Activated CD8-positive, alpha-beta T cell treated with anti-CD3 and anti-CD28 coated beads for 36 hours (primary cell): ENCODE measurements at places on chromosomes 5 and 9.

DNA sequence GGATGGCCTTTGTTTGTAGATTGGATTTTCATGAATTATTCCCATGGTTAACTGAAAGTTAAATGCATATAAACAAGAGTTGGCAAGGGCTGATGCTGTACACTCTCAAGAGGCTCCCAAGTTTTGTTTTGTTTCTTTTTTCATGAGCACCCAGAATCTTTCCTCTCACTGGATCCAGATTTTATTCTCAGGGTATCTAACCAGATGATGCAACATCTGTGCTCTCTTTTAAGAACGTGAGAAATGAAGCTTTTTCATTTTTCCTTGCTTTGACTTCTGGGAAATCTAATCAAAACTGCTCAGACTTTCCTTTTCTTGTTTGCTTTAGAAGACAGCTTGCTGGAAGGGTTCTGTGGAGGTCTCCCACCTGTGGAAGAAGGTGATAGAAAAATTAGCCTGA, 142.7 kb upstream of the SLC12A2 start:
- no peak for DNase-seq

GRCh38 chr9:116101516-116101915, 52.1 kb upstream of the PAPPA start:
- DNase-seq: no peak

DNA sequence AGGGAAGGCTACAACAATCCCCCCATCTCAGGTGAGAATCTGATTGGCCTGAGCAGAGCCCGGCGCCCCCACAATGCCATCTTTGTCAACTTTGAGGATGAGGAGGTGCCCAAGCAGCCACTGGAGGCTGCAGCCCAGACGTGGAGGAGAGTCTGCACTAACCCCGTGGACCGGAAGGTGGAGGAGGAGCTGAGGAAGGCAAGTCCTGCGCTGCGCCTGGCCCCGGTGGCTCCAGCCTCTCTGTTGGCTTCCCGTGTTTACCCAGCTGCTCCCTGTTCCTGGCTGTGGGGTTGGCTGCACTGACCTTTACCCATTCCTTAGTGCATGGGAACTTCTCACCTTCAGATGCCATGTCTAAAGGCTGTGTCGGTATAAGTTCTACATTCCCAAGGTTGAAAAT, 11.0 kb upstream of the CEL start:
- DNase-seq: no peak

DNA sequence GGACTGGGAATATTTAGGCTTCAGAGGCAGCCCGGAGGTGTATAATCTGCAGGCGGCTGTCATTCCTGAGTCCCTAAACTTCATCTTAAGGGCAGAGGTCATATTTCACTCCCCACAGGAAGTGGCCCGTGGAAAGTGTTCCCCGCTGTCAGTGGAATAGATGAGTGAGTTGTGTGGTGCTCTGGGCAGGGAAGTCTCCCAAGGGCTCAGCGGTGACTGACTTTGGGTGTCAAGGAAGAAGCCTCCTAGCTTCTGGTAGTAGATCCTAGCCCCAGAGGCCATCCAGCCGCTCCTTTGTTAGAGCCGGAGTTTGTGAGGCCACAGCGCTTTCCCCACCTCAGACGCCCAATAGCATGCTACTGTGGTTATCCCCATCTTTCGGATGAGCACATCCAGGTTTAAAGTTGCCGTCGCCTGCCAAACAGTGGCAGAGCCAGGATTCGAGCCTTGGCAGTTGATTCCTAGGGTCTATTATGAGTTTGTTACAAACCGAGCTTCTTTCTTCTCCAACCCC, 38.9 kb upstream of the TIFAB start:
- DNase-seq: no peak

DNA sequence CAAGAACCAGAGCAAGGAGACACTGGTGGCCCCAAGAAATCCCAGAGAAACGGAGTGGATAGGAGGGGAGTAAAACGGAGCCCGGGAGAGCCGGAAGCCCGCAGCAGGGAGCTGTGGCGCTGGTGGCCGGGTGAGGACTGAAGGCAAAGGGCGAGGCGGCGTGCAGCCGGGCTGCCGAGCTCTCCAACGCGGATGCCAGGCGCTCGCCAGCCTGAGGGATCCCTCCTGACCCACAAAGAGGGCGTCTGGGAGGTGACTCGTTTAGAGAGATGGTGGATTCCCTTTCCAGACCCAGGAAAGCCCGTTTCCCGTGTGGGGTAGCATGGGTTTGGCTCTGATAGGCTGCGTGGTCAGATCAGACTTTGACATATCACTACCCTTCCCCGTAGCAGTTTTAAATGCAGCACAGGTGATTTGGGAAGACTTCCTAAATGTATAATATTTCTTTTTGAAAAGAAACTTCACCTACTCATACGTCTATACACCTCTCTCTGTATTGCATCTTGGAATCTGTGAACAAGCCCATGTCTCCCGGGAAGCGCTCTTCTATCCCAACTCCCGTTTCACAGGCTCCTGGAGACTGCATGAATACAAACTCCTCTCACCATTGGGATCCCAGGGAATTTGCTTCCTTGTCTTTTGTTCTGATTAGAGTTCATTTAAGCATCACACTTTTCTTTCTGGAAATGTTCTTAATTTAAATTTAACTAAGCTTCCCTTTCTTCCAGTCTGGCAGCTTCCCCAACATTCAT, 158.1 kb downstream of the C9orf152 start:
- DNase-seq: peak; percentile 16

DNA sequence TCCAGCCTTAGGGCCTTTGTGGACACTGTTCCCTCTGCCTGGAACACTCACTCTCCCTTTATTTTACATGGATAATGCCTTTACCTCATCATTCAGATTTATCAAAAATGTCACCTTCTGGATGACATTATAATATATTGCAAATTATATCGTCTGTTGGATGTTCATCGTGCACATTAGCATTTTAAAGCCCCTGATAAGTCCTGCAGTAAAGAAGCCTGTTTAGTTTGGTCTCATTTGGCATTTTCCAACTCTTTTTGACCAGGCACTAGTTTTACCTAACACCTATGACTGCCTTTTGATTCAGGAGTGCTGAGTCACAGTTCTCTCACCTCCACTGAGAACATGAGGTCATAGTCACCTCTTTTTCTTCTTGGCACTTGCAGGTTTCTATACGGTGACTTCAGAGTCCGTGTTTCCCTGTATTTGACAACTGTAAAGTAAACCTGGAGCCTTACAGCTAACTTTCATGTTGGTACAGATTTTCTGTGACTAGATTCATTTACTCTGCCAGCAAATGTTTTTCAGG, 57.7 kb upstream of the STC2 start:
- DNase-seq: no peak

DNA sequence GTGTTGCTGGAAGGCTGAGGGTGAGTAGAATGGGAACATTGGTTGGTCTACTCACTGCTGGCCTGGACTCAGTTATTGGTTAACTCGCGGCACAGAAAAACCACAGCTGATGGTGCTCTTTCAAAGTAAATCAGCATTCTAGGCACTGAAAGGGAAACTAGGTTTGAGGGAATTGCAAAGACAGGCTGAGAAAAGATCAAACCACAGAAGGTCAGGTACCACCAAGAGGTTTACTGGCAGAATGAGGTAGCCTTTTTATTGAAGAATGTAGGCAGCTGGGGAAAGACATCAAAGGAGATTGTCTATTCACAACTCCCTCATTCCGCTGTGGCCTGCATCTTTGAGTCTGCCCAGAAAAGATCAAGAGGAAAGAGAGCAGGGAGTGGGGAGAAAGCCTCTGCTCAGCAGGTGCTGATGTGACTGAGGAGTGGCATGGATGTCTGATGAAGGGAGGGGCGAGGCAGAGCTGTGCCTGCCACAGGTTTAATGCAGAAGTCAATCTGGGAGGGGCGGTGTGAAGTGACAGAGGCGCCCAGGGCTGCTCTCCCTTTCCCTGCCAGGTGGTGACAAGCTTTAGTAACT, 255.5 kb downstream of the MAN2A1 start:
- DNase-seq: peak; percentile 35

DNA sequence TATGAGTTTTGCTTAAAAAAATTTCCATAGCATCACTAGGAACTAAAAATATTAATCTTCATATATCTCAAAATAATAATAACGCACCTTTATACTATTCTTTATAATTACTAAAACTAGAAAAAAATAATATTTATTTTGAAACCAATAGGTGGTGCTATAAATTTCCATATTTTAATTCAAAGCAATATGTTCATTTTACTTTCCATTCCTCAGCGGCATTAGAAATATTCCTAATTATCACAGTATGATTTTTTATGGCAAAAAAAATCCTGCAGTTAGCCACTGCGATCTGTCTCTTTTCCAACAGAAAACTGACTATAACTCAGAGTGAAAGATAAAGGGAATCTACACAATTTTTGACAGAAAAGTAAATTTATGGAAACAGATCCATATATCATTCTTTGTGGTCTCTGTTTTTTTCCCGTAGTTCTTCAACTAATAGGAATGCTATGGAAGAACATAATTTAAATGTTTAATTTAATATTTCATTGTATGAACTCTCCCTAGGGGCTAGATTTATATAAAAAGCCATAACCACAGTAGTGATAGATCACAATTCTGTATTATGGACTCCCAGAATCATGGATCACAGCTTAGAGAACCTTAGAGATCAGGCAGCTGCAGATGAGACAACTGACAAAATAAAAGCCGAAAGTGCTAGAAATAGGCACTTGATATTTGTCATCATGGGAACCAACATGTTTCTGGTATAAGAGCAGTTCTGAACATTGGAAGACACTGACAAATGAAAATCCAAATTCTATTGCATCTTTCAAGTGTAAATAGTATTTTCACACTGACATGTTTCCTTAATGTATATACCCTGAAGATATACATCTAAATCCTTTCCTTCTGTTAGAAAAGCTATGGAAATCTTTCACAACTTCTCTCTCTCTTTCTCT, 167.7 kb upstream of the MPDZ start:
- no peak for DNase-seq

GRCh38 chr9:133461975-133462374, 2.2 kb downstream of the CACFD1 start:
- DNase-seq: no peak

DNA sequence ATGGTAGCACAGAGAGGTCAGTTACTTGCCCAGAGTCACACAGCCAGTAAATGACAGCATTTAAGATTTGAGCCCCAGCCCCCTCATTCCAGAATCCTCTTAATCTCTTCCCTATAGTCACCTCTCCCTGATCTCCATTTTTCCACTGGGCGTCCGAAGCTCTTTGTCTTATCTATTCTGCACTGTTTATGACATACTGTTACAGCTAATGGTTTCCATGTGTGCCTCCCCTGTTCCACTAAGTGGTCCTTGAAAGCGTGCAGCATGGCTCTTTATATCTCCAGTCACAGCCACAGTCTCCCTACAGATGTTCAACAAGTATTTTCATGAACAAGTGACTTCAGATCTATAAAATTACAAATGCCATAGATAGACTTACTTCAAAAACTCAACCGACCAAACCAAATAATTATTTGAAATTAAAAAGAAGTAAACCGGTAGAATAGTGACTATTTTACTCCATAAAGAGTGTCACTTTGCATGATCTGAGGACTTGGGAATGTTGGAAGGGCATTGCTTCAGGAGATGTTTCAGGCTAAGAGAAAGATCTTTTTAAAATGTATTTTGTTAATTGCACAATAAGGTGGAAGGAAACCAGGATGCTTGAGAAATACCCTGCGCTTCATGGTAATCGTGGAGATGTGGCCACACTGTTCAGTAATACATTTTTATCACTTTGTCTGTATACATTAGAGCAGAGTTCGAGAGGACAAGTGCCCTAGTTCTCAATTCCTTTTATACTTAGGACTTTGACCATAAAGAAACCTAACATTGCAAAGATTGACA, 237.2 kb downstream of the FBXL7 start:
- DNase-seq: no peak
